SW 1271 (cell line): ENCODE measurements at places on chromosomes 7 and 10.

- DNase-seq, result no peak
Observed at GRCh38 chr10:118304521-118304920, 37.6 kb downstream of the FAM204A start.

DNA sequence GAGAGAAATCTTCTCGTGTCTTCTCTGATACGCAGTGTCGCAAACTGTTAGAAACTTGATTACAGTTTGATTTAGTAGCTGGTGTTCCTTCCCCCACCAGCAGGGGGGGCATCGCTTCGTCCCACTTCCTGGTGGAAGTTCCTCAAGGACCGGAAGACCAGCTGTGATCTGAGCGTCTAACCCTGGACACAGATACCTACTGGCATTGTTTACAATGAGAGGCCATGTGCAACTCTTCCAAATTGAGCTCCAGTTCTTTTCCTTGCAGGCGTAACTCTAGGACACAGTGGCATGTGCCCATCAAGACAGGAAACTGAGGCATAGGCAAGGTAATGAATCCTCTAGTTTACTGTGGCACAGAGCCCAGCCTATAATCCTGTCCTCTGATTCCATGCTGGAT is 219.0 kb downstream of the CCDC3 start:
- no peak for DNase-seq

DNA sequence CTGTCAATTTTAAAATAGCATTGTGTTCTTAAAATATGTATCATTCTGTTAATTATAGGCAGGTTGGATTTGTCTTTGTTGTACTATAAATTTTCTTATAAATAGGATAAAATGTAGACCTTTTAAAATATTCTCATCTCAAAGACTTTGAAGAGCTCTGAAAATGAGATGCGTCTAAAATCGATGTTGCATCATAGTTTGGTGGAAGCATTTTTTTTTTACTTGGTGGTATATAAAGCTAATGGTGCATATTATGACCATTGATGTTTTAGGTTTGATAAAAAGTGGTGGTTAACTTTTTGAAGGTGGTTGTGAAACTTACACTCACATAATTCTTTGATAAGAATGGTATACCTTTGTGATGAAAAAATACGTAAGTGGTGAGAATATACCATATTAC is 69.1 kb downstream of the ZNRF2 start:
- DNase-seq, result no peak

DNA sequence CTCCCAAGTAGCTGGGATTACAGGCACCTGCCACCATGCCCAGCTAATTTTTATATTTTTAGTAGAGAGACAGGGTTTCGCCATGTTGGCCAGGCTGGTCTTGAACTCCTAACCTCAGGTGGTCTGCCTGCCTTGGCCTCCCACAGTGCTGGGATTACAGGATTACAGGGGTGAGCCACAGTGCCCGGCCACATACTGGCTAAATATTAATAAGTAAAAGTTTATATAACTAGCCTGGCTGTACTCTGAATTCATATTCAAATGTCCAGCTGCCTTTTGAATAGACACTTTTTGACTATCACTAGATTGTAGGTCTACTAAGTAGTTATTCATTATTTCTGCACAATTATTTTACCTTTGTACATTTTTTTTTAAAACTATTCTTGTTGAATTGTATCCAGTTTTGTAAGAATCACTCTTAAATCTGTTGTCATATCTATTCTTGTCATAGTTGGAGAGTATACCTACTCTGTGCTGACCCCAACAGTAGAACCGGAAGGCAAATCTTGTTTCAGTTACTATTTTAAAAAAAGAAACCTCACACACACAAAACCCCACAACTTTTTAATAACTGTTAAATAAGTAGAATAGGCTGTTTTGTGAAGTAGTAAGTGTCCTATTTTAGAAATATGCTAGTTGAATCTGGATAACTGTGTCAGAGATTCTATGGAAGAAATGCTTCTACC is 29.6 kb downstream of the MINPP1 start:
- no peak for DNase-seq

DNA sequence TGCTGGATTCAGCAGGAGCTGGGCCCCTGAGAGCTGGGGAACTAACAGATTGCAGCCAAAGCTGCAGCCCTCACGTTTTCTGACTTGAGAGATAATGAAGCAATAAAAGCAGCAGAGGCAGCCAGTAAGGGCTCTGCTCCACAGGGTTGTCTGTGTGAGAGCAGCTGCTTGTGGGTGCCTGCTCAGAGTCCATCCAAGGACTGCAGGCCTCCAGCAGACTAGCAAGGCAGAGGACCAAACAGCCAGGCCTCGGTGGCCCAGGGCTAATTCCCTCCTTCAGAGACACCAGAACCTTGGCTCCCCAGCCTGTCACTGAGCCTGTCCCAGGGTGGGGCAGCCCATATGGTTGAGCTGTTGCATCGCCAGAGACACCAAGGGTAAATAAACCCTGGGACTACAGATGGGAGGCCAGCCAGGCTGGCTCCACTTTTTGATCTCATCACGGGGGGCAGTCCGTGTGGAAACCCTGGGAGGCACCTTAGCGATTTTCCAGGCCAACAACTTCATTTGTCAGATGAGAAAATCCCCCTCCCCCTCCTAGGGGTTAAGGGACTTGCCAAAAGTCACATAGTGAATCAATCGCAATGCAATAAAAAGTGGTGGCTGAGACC is 229.2 kb downstream of the WDR11 start:
- no peak for DNase-seq

- DNase-seq, result no peak
Observed at GRCh38 chr10:79939969-79940368, 8.9 kb downstream of the SFTPD start.

DNA sequence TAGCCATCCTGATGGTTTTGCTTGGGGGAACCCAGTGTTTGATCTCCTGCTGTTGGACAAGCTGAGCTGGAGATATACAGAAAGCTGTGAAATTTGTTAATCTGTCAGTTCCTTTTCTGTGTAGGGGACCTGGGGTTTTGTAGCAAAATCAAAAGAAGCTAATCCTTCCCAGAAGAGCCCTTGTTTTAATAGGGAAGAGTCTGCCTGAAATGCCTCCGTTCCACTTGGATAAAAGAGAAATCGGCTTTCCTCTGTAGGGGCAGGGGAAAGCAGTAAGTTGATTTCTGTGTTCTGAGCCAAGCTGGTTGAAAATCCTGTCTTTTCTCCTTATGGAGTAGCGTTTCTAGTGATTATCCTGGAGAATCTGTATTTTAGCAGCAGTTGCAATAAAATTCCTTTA is 472.6 kb downstream of the SORCS3 start:
- no peak for DNase-seq

DNA sequence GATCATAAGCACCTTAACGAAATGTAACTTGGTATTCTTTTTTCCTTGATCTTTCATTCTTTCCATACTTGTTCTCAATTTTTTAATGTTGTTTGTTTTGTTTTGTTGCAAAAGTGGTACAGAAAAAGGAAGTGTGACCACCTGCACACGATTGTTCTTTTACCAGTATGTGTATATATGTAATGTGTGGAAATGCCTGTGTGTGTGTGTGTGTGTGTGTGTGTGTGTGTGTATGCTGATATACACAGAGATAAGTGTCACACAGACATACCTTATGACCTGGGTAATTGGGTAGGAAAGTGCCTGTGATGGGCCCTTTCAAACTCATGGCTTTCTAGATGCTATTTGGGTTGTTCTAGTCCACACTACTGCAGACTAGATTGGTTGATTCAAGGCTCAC is 14.0 kb downstream of the INHBA start:
- no peak for DNase-seq

DNA sequence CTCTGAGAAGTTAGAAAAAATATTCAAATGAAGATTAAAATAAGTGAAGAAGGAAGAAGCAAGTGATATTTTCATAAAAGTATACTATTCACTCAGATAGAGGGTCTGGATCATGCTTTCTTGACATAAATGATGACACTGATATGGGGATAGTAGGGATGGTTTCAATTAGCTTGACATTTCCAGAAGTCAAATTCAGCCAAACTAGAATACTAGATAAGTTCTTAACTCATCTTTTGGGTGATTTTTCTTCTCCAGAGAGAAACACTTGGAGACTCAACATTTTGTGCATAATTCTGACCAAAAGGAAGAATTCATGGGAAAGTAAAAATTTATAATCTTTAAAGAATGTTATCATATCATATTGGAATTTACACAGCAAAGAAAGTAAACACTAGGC is 152.0 kb upstream of the LRGUK start:
- DNase-seq, result no peak

- DNase-seq, result peak; percentile 17
Observed at GRCh38 chr10:18238870-18239485, 98.8 kb downstream of the CACNB2 start.

GRCh38 chr7:75033826-75034225 is 39.8 kb downstream of the RCC1L start:
- DNase-seq, result no peak
